Amniotic epithelial cell (primary cell): ENCODE measurements at places on chromosomes 13 and 19.

DNA sequence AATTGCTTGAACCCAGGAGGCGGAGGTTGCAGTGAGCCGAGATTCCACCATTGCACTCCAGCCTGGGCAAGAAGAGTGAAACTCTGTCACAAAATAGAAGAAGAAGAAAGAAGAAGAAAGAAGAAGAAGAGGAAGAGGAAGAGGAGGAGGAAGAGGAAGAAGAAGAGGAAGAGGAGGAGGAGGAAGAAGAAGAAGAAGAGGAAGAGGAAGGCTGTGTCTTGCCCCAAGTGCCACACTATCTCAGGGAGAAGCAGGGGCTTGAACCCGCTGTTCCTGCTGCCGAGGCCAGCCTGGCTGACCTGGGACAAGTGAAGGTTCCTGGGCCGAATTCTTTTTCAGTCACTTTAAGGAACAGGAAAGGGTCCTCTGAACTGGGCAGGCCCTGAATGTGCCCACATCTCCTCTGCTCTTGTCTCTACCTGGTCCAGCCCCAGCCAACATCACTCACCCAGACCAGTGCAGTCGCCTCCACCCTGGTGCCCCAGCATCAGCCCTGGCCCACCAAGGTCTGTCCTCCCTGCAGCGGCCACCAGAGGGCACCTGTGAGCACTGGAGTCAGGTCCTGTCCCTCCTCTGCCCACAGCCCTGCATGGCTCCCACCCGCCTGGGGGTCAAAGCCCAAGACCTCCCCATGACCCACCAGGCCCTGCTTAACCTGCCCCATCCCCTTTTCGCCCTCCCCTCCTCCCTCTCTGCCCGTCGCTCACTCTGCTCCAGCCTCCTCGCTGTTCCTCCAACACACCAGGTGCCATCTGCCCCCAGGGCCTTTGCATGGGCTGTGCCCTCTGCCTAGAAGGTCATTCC, 20.0 kb downstream of the TICAM1 start:
- peak; percentile 46 for DNase-seq

GRCh38 chr19:5183616-5184015, 157.0 kb downstream of the PTPRS start:
- DNase-seq: no peak

GRCh38 chr13:112131081-112131712, 64.2 kb downstream of the SOX1 start:
- no peak for DNase-seq

DNA sequence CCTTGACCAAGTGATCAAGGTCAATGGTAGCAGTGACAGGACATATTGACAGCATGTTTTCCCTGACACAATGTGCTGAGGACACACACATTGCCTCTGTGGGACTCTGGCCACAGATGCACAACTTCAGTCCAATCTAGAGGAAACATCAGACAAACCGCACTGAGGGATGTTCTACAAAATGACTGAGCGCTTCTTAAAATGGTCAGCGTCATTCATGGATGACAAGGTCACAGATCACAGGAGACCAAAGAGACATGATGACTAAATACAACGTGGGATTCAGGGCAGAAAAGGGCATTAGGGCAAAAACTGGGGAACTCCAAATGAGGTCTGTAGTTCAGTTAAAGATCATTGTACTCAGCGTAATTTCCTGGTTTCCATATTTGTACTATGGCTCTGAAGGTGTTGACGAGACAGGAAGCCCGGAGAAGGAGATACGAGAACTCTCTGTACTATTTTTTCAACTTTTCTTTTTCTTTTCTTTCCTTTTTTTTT, 20.6 kb downstream of the PBX4 start:
- no peak for DNase-seq

DNA sequence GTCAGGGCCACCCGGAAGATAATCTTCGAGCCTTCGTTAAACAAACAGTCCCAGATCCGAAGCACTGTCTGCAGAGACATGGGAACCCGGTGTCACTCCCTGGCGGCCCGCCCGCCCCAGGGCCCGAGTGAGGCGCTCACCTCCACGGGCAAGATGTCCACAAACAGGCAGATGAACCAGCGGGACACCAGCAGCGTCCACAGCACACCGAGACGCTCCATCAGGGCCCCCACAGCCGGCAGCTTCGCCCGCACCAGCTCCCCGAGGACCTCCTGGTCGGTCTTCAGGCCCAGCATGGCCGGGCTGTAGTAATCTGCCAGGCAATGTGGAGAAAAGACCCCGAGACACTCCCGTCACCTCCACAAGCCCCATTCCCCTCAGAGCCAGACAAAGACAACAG, 28.7 kb downstream of the LAMP1 start:
- no peak for DNase-seq

- no peak for DNase-seq
These were observed 93.3 kb upstream of the UBL3 start for GRCh38 chr13:29943686-29944085.

- peak; percentile 52 for DNase-seq
These were observed 54.6 kb downstream of the ARHGAP35 start for GRCh38 chr19:46915386-46915785.

- DNase-seq: peak; percentile 11
These were observed 285.9 kb downstream of the RFC3 start for GRCh38 chr13:34103854-34104253.

DNA sequence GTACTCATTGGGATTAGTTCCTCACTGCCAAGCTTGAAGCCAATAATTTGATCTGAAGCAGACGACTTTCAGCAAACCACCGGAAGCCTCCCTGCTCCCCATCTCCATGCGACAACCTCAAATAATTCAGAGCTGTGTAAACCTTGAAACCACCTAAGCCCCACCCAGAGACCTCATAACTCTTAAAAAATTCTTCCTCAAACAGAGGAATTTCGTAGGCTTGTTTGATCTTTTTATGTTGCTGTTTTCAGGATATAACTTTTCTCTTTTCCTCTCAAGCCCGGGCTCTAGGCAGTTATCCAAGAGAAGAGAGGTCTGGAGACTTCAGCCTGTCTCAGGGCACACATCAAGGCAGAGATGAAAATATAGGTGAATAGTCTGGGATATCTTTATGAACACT, 311.6 kb downstream of the KCNRG start:
- DNase-seq: peak; percentile 41

- no peak for DNase-seq
These were observed 67.9 kb downstream of the NDFIP2 start for GRCh38 chr13:79548902-79549301.

GRCh38 chr19:44539236-44539826, 9.9 kb upstream of the CEACAM20 start:
- peak; percentile 4 for DNase-seq

DNA sequence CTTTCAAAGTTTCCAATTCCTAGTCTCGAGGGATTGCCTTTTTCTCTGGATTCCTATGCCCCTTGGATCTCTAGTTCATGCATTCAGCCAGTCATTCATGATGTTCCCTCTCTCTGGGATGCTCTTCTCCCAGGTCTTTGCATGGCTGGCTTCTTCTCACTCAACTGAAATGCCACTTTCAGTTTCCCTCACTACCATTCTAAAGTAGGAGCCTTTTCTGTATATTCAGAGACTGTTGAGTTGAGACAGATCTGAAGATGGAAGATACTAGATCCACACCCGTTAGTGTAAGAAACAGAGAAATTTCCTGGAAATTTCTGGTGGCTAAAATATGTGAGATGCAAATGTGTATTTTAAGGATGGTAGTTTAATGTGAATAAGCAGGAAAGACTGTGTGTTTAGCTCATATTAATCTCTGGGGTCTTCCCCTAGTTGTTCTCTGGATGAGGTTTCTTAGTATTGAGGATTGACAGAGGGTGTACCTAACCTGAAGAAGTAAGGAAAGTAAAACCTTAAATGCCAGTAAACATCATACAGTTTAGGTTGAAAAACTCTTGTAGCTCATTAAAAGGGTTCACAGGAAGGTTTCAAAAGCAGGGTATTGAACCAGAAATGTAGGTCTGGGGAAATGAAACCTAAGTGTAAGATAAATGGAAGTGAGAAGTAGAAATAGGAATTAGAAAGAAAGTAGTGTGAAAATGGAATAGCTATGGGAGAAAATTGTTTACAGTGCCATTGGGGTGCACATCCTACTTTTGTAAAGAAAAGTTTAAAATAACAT, 331.3 kb downstream of the NDFIP2 start:
- DNase-seq: no peak

DNA sequence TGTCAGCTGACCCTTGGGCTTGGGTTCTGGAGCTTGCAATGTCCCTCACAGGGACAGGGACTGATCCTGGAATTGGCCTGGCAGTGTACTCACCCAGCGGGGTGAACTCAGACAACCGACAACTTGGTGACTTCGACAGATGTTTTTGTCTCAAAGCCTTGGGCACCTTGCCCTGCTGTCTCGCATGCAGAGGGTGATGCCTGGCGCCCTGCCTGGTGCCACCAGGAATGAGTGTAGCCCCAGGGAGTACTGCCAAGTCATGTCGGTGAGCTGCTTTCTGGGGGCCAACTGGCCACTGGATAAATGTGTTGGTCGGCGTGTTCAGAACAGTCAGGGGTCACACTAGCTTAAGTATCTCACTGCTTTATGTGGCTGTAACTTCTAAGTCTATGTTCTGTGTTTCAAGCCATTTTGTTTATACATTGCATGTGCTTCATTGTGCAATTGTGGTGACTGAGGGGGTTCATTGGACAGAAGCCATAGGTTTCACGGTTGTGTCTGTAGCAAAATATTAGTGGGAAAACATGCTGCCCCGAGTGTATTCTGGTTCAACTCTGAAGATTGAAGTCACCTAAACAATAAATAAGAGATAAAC, 96.3 kb upstream of the TNFSF11 start:
- peak; percentile 34 for DNase-seq

- DNase-seq: no peak
These were observed 25.7 kb downstream of the OLFM2 start for GRCh38 chr19:9910625-9911024.

DNA sequence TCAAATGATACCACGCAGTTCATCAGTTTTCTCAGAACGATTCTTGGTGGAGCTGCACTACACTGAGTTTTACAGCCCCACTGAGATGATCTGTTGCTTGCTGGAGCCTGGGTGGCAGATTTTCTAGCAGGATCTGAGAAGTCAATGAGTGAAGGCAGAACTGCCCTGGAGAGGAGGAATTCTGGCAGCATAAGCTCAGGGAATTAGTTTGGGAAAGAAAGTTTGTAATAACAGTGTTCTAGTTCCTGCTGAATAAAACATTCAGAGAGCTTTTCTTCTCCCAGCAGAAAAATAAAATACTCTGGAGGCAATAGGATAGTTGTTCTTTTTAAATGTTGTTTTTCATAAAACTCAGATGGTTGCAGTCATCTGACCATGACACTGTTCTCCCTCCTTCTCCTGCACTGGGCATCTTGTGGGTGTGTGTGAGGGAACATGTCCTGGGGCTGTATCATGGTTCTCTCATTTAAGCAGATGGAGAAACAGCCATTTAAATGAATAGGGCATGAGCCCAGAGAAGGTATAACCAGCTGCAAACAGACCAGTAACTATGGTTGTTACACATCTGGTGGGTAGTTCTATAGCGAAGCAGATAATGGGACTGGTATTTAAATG, 29.6 kb downstream of the OLFM4 start:
- DNase-seq: no peak
